SHP77 treated with DMSO at 0.1 percent for 48 hours (cell line): ENCODE measurements at places on chromosomes 5 and 9.

DNA sequence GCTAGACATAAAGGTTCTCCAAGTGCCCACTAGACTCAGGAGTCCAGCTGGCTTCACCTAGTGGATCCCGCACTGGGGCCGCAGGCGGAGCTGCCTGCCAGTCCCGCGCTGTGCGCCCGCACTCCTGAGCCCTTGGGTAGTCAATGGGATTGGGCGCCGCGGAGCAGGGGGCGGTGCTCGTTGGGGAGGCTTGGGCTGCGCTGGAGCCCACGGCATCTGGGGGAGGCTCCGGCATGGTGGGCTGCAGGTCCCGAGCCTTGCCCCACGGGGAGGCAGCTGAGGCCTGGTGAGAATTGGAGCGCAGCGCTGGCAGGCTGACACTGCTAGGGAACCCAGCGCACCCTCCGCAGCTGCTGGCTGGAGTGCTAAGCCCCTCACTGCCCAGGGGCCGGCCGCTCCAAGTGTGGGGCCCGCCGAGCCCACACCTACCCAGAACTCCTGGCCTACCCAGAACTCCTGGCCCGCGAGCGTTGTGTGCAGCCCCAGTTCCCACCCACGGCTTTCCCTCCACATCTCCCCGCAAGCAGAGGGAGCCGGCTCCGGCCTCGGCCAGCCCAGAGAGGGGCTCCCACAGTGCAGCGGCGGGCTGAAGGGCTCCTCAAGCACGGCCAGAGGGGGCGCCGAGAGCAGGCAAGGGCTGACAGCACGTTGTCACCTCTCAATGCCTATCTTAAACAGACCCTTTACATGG is 260.7 kb upstream of the DMRT1 start:
- DNase-seq = no peak

DNA sequence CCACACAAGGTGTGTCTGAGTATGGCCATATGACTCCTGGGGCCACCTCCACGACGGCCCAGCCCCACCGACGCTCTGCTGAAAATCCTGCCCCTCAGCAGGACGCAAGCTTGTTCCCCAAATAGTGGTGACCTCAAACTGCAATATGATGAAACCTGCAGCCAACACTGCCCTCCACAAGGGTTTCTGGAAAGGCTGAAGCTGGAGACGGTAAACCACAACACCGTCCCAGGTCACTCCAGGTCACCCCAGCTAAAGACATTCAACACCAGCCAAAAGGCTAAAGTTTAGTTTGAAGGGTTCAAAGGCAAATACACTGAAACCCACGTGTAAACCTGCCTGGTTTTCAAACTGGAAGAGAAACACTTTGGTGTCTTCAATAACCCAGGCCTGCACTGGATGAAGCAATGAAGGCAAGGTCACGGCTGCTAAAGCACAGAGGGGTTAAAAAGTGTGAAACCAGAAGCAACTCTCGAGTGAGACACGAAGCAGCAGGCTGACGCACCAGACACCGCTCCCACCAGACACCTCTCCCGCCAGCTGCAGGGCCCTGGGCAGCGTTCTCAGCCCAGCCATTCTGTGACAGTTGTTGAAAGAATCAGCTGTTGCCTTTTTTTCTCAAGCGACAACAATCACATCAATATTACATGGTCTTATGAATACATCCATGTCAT is 1.8 kb upstream of the LHX3 start:
- no peak for DNase-seq

GRCh38 chr5:878125-878524 is 14.5 kb downstream of the BRD9 start:
- DNase-seq = no peak

GRCh38 chr5:140084541-140084940 is 29.4 kb upstream of the PURA start:
- no peak for DNase-seq

DNA sequence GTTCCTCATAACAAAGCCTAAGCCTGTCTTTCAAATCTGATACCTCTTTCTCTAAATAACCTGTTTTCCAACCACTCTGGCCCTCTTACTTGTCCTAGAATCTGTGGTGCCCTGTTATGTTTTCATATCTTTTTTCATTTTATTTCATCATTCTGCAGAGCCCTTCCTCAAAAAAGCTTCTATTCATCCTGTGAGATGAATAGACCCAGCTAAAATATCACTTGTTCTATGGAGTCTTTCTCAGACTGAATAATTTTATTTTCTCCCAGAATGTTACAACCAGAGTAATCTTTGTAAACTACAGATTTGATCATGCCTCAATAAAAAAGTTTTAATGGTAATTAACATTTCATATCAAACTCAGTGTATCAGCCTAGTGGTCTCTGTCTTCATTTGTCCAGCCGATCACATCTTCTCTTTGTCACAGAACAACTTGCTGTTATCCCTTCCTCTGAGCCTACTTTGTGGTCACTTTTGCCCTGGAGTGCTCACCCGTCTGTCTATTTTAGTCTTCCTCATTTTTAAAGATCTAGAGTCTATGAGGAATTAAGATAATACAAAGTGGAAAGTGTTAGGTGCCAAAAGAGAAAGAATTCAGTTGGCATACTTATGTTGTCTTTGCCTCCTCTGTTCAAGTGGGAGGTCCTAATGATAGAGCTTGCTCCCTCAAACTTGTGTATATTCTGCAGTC is 77.8 kb downstream of the ZCCHC7 start:
- DNase-seq = no peak

GRCh38 chr5:67493676-67494075 is 297.1 kb upstream of the CD180 start:
- peak; percentile 39 for DNase-seq

- no peak for DNase-seq
These were observed 13.8 kb upstream of the ZNF300 start for GRCh38 chr5:150918613-150919012.

- DNase-seq = no peak
These were observed 29.9 kb upstream of the UNC5A start for GRCh38 chr5:176780176-176781053.

GRCh38 chr5:143155455-143155854 is 248.0 kb downstream of the NR3C1 start:
- no peak for DNase-seq

DNA sequence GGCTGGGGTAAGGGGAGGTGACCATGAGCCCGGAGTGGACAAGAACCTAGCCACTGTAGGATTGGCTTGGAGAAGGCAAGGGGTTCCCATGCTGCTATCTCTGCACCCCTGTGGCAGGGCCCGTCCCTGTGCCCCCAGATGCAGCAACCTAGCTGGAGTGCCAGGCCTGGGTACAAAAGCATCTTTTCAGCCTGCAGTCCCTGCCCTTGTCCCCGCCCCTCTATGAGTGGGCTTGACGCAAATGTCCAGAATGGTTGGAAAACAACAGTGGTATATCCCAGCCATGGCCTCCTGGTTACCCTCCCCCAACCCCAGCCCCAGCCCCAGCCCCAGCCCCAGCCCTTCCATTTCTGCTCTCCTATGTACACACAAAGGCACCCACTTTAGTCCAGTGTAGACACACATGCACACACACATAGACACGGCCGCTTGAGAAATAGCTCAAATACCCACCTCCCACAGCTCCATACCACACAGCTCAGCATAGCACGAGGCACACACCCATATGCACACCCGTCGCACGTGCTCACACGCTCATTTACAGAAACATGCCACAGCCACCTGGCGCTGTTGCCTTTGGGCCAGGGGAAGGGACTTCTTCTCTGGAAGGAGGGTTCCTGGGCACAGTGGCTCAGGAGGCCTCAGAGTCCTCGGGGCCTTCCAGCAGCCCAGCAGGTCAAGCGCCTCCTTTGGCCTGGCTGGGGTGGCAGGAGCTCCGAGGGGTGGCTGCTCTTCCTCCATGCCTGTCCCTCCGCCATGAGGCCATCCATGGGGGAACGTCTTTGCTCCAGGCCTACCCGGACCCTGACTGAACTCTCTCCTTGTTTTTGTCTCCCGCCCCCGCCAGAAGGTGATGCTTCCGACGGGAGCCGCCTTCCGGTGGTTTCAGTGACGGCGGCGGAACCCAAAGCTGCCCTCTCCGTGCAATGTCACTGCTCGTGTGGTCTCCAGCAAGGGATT is 34.1 kb downstream of the CXXC5 start:
- DNase-seq = no peak

DNA sequence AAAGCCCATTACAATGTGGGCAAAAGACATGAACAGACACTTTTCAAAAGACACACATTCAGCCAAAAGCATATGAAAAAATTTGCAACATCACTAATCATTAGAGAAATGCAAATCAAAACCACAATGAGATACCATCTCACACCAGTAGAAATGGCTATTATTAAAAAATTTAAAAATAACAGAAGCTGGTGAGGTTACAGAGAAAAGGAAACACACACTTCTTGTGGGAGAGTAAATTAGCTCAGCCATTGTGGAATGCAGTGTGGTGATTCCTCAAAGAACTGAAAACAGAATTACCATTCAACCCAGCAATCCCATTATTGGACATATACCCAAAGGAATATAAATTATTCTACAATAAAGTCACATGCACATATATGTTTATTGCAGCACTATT is 585.2 kb upstream of the TUSC1 start:
- no peak for DNase-seq

DNA sequence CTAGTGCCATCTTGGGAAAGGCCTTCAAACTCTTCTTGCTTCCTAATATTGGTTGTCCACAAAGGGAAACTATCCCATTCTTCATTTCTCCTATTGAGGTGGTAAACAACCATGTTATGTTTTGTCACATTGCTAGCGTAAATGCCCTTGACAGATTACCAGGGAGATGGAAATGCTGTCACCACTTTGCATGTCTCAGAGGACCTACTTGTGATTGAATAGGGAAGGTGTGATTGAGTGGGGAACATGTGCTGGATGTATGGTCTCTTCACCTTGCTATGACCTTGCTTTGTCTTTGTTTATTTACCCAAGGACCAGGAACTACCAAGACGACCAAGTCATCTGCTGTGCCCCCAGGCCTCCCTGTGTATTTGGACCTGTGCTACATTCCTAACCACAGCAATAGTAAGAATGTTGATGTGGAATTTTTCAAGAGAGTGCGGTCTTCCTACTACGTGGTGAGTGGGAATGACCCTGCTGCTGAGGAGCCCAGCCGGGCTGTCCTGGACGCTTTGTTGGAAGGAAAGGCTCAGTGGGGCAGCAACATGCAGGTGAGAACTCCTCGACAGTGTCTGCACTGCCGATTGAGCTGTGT is 96.1 kb downstream of the MAP1B start:
- DNase-seq = no peak

DNA sequence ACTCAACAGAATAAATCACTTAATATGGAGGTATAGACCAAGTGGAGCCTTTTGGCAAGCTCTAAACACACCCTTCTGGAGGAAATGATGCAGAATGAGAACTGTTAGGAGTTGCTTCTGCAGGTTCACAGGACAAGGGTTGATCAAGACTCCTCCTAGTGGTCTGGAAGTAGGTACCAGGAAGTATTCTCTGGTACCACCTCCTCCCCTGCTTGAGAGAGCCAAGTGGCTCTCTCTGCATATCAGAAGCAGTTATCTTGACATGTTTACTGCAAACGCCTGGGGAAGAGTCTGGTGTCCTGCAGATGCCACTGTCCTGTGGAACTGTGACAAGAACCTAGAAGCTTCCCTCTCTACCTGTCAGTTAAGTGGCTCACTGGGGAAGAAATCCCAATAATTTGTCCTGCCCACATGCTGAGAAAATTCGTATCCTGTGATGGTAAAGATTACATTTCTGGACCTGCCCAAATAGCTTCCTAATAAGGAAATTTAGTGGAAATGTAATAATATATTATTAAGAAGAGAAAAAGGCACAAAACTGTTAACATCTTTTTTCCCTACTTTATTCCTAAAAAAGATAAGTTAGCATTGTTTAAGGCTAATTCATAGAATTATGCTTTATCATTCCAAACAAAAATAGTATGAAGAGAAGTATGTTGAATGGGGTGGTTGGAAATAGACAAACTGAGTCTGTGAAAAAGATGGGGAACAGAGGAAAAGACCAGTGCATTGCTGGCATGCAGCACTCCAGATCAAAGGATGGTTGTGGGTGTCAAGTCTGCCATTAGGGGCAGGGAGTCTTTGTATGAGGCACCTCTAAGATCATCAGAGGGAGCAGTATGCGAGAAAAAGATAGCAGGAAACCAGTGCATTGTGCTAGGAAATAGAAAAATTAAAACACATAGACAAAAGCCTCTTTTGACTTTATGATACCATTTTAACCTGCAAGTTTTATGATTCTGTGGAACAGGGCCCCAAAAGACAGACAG is 118.8 kb downstream of the CDC42SE2 start:
- DNase-seq = peak; percentile 41

- DNase-seq = no peak
These were observed 31.6 kb upstream of the NAA35 start for GRCh38 chr9:85909390-85909789.

DNA sequence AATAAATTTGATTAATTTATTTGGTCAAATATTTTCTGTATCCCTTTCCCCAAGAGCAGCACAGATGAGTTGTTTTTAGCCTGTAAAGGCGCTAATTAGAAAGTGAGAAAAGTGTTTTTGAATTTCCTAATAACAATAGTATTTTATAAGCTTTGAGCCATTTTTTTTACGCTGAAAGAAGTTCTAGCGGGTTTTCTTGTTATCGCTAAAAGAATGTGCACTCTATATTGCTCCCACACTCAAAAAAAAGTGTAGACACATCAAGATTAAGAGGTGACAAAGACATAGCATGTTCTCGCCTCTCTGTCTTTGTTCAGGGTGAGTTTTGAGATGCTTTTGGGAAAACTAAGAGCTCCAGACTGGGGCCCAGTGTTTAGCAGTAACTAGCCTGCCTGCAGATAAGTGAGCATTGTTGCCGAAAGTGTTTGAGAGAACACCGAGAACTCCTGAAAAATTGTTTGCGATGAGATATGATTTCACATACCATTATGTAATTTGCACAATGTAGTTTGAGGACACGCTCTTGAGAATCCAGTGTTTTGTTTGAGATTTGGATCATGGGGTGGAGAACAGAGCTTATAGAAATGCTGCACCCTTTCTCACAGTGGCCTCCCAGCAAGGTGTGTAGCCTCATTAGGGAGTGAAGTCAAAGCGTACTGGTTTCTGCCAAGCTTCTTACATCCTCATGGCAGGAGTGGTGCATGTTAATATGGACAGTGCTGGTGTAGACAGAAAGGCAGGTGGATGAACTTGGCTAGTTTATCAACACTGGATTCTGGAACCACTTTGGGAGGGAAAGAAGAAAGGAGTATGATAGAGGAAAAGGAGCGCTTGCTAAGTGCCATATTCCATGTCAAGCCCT is 1.5 kb downstream of the F2R start:
- DNase-seq = no peak

DNA sequence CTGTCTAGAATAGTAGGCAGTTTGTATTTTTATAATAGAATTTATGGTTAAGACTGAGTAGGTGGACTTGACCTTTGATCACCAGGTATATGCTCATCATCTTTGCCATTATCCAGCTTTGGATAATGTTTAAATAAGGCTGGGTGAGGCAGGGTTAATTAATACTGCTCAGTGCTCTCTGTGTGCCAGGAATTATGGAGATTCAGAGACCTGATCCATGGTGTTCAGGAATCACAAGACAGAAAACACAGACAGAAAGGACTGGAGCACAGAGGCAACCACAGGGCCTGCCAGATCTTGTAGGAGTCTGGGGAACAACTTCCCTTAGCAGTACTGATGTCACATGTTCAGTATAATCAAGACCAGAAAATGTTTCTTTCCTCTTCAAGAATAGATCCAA is 186.3 kb upstream of the ADCY2 start:
- no peak for DNase-seq
